ENCODE measurements at places on chromosomes 6 and 20.

DNA sequence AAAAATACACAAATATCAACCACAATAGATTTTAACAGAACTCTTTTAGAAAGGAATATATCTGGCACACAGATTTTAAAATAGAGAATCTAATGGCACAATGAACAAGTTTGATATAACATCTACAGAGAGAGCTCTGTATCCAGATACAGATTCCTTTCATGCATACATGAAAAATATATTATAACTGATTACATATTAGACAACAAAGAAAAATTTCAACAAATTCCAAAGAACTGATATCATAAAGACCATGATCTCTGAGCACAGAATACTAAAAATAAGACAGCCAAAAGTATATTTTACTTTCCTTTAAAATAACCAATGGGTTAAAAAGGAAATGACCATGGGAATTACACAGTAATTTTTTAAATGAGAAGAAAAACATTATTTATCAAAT is 74.1 kb upstream of the MAP7 start:
- no peak for DNase-seq

DNA sequence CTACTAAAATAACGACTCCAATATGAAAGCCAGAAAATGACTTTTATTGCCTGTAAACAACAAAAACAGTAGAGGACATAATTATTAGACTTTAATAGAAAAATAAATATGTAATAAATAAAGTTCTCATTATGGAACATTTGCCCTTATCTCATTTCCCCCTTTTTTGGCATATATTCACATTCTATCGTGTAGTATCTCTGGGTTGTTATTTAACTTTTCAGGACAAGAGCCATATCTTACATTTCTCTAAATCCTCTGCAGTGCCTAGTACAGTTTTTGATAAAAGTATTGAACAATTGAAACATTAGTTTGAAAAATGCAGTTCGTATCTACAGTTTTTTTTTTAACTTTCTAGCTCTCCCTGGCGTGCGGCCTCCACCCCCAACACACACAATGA is 442.0 kb upstream of the SOX4 start:
- no peak for DNase-seq

GRCh38 chr6:13653296-13653695 is 38.2 kb downstream of the NOL7 start:
- no peak for DNase-seq

DNA sequence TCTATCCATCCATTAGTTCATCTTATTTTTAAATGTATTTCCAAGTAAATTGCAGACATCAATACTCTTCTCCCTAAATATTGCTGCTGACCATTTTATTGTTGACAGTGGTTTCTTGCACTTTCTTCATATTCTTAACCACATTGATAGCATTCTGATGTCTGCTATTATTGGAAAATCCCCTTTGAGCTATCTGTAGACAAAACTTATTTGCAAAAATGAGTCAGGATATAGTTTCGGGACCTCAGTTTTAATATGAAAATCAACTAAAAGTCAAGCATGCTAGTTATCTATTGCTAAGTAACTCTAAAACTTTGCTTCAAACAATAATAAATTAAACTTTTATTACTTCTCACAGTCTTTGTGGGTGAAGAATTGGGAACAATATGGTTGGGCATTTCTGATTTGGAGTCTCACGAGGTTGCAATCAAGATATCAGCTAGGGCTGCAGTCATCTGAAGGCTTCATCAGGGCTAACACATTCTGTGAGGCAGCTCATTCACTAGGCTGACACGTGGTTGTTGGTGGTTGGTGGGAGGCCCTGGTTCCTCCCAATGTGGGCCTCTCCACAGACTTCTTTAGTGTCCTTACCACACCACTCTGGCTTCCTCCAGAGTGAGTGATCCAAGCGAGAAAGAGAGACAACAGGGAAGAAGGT is 32.7 kb downstream of the CD109 start:
- DNase-seq, result no peak

DNA sequence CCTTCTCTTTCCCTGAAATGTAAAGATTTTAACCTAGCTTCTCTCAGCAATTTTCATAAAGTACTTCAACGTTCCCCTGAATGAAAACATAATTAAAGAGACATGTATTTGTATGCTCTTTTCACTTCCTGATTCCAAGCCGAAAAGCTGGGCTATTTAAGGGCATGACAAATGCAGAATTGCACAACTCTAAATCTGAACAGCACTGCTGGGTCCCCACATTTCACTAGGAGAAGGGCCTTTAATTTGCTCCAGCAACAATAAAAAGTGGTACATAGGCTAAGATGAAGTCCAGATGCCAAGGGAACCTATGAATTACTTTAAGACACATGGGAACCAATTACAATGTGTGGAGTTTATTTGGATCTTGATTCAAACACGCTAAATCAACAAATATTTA is 42.0 kb downstream of the IRAK1BP1 start:
- no peak for DNase-seq

GRCh38 chr6:166253281-166253681 is 54.9 kb downstream of the PRR18 start:
- no peak for DNase-seq

All from WERI-Rb-1 (cell line).